ENCODE measurements at places on chromosomes 12 and 14. TPM values are rescaled to one million over a fixed set of nuclear protein-coding genes. Genes with fewer than 3 reads are reported as not detected.

GRCh38 chr12:64836856-64837255 lies 12.4 kb downstream of the TBC1D30 start:
- DNase-seq, result no peak

DNA sequence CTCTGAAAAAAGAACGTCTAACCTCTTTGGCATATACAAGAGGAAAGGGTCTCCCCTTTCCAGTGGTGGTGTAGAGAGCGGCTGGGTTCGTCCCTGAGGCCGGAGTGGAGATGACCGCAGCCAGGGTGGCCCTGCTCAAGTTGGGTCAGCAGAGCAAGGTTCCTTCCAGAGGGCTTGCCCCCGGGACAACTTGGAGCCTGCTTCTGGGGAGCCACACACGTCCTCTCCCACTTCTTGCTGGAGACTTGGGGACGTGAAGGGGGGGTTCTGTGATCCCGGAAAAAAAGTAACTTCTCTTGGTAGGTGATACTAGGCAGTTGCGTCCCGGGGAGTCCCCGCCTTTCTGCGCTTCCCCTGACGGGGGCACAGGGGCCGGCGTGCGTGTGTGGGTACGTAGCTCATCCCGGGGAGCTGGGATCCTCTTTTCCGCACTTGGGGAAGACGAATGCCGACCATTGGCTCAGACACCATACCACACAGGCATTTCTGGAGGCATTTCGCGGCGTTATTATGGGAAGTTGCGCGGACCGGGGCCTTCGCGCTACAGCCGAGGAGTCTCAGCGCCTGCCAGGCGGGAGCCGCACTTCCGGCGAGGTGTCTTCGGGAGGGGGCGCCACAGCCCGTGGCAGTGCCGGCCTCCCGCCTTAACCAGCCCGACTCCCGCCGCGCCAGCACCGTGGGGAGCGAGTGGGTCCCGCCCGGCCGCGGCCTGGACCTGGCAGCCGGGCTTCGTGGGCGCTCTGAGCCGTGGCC lies 14.8 kb upstream of the PAX9 start:
- DNase-seq, result no peak

The PPP1R3E gene
- 24.5 TPM for polyA plus RNA-seq

- no peak for DNase-seq
Measured at GRCh38 chr14:55333711-55334485, 62.7 kb downstream of the FBXO34 start.

DNA sequence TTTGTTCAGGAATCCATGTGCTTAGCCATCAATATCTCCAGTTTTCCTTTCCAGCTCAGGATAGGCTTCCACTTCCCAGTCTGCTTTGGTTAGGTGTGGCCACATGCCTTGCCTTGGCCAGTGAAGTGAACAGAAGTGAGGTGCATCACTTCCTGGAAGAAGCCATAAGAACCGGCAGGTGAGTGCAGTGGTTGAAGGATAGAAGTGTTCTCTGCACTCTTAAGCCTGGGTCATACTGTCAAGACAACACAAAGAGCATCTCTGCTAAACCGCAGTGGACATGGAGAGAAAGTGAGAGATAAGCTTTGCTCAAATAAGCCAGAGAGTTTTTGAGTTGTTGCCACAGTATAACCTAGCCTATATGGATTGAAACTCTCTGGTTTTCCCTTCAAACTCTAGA lies 11.4 kb downstream of the GNG2 start:
- no peak for DNase-seq

The MMP19 gene
- polyA plus RNA-seq, result 11.9 TPM

DNA sequence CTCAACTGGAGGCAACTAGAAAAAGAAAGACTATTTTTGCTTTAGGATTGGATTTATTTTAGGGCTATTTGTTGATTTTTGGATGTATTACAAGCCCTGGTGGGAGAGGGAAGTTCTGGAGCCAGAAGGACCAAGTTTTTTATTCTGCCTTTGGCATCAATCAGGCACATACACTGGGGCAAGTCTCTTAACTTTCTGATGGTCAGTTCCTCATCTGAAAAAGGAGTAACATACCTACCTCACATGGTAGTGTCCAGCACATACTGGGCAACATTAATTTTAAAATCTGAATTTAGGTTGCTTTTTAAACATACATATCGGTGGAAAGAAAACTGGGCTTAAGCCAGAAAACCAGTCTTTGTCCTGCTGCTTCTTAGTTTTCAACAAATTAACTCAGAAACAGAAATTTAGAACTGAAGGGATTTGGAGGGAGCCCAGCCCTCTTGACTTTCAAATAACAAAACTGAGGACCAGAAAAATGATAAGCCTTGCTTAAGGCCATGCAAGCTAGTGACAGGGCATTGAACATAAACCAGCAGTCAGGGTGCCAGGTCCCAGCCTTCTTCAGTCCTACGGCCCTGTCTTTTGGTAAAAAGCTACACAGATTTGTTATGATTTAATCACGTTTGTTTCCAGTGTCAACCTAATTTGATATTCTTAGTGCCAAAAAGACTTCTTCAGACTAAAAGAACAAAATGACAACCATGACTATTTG lies 90.2 kb upstream of the SLC38A2 start:
- no peak for DNase-seq

- DNase-seq, result no peak
Measured at GRCh38 chr12:113236539-113237399, 15.5 kb downstream of the TPCN1 start.

The GPR135 gene
- 6.9 TPM for polyA plus RNA-seq

The ESPL1 gene
- polyA plus RNA-seq, result 15.4 TPM

GRCh38 chr14:56858422-56858821 lies 48.1 kb upstream of the OTX2 start:
- no peak for DNase-seq

DNA sequence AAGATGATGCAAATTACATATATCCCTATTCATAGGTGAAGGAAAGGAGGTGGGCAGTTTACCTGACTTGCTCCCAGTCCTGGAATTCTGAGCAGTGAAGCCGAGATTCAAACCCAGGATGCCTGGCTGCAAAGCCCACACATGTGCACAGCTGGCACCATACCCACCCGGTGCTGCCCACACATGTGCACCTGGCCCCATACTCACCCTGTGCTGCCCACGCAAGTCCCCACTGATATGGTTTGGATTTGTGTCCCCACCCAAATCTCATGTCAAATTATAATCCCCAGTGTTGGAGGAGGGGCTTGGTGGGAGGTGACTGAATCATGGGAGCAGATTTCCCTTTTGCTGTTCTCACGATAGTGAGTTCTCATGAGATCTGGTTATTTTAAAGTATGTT lies 179.2 kb upstream of the C14orf180 start:
- DNase-seq, result no peak

GRCh38 chr14:92967346-92967926 lies 44.5 kb downstream of the CHGA start:
- no peak for DNase-seq

The SCN8A gene
- 1.5 TPM for polyA plus RNA-seq

DNA sequence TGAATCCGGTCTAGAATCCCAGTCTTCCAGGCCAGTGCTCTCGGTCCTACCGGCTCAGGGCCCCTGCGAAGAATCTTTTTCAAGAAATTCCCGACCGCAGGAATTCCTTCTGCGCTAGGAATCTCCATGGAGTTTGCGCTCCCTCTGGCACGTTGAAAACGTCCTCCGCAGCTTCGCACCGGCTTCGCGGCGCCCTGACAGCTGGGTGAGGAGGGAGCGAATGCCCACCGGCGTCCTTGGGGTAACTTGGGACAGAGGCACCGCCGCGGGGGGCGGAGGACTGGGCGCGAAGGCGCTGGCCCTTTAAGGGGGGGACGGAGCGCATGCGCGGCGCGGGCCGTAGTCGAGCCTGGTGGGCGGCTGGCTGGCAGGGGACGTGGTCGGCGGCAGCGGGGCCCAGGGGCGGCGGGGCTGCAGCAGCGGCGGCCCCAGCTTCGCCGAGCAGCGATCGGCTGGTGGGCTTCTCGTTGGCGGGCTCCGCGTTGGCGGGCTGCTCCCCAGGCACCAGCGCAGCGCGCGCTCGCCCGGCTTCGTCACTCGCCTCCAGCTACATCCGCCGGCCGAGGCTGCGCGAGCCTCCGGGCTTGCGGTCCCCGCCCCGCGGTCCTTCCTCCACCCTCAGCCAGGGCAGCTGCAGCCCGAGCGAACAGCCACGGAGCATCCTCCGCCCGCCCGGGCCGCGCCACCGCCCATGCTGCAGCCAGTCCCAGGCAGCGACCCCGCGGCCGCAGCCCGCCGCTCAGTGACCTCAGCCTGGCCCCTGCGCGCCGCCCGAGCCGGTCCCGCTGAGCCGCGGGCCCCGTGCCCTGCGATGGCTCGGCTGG lies at the start of gene VASH1:
Gene VASH1, plus strand, starts transcription at position 333 of the 824 bp plus-strand sequence. CDS start 1,354 bp downstream, outside the sequence.
- DNase-seq, result peak; percentile 59

GRCh38 chr12:129911428-129912049 lies 7.7 kb upstream of the TMEM132D start:
- DNase-seq, result peak; percentile 52

DNA sequence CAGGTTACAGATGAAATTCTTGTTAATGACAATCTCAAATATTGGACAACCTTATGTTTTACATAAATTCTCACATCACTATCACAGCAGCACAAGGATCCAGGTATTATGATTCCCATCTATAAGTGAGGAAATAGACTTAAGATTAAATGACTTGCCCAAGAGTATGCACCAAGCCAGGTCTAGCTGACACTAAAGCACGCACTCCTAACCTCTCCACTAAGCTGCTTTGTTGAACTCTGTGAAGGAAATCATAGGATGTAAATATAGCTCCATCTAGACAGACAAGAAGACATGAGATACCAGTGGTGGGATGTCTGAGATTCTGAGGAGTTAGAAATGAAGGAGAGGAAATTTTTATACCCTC lies 87.9 kb downstream of the PHLDA1 start:
- no peak for DNase-seq

DNA sequence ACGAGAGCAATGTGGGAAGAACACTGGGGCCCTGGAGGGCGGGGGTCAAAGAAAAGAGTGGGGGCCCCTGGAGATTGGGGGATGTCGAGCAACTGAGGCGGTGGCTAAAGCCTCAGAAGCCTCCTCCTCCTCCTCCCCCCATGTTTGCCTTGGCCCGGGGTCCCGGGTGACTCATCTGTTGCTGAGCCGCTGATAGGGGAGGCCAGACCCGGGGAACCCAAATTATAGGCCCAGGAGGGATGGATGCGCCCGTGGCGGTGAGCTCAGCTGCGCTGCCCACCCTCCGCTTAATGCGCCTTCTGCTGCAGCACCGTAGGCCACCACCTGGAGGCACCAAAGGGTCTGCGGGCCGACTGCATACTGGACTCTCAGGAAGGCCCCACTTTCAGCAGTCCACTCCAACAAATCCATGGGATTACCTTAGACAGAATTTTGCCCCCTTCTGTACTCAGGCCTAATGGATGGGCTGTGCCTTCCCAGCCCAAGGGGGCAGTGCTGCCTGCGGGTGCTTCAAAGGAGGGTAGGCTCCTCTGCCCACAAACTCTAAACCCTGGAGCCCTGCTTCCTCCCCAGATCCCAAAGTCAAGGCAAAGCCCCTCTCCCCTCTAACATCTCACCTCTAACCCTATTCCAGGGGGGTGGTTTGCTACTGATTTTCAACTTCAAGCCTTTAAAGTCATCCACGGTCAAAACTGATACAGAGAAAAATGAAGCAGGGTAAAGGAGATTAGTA lies 2.6 kb upstream of the WNT10B start:
- DNase-seq, result no peak
